ENCODE measurements at places on chromosomes 12 and 14.

GRCh38 chr12:111211910-111212757 lies 156.8 kb downstream of the PHETA1 start:
- no peak for DNase-seq

GRCh38 chr14:92997343-92998061 lies 74.6 kb downstream of the CHGA start:
- DNase-seq = no peak

DNA sequence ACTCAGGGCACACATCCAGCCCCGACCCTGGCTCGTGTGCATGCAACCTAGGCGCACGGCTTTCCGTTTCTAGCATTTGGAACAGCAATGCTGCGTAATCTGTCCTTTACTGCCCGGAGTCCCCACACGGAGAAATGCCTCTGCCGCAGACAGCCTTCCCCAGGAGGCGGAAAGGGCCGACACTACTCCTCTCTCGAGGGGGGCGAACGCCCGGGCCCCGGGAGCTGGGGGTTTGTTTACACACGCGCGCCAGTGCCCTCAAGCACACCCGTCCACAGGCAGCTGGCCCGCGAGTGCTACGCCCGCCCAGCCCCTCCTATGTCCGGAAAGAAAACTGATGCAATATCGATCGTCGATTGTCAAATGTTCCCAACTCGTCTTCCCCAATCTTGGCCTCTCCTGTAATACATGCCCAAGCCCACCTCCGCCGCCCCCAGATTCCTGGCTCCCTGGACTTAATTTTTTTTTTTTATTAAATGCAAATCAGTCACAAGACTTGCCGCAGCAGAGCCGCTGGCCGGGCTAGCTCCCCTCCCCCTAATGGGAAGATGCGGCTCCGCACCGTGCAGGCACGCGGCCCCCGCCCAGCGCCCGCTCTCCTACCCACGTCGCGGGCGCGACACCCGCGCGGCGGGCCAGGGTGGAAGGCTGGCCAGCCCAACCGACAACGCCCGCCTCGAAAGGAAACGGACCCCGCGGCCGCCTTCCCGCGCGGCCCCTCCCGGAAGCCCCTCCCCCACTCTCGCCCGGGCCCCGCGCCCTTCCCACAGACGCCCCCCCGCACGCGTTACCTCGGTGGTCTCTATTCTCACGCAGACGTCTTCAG lies 642 bp downstream of the SLC38A2 start:
- no peak for DNase-seq

- DNase-seq = no peak
Observed at GRCh38 chr12:130606231-130606630, 109.9 kb downstream of the RIMBP2 start.

GRCh38 chr14:62015243-62015642 lies 253.0 kb downstream of the SNAPC1 start:
- DNase-seq = no peak

- DNase-seq = no peak
Observed at GRCh38 chr14:28577711-28578131, 188.9 kb upstream of the FOXG1 start.

DNA sequence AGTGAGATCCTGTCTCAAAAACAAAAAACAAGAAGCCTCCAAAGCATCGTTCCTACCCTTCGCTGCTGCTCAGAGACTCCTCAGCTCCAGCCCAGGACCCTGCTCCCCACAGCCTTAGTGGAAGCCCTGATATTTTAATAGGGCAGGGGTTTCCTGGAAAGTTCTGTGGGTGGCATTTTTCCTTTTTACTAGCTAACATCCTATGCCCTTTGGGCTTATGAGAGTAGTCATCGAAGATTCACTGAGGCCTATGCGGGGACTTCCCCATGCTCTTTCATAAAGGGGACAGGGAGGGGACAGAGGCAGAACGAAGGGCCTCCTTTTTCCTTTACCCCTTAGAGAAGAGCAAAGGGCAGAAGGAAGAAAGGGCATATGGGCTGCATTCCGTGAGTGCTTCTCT lies 8.3 kb downstream of the LAG3 start:
- DNase-seq = no peak

DNA sequence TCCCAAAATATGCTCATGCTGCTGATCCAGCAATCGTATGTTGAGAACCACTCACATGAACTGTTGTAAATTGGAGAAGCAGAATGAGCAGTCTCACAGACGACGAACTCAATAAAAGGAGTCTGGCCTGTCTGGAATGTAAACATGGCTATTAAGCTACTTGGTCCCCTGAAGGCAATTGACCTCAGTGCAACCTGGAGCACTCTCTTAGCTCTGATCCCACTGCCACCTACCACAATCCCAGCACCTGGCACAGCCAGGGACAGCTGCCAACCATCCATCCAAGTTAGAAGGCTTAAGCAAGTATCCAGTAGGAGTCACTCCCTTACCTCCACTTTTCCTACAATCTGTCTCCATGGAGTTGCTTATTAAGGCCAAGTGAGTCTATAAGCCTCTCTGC lies 406.9 kb upstream of the CLEC14A start:
- DNase-seq = no peak

DNA sequence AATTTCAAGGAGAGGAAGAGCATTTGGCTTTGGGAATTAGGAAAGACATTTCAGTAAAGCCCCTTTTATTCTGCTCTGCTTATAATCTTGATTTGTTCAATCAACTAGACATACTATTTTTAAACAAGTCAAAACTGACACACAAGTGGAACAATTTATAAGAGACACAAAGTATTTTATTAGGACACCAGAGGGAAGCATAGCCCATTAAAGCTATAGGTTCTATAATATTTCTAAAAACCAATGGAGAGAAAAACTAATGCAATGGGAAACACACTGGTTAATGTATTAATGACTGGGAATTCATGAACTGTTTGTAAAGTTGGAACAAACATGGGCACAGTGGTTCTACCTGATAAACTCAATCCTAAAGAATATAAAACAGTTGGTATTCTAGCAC lies 15.3 kb upstream of the CERS5 start:
- DNase-seq = no peak

DNA sequence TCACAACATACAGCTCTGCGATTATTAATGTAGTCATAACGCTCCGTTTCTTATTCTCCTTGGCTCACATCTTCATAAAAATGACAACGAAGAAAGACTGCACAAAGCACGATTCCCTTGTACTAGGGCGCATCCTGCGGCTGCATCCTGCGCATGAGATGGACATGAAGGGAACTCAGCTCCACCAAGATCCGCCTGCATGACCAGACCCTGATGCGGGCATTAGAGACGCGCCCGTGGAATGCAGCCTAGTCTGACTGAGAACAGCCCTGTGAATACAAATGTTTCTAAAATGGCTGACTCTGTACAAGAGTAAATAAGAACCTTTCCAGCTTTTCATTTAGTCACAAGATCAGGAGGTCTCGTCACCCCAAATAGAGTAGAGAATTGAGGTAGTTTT lies 422.2 kb downstream of the NOVA1 start:
- no peak for DNase-seq

DNA sequence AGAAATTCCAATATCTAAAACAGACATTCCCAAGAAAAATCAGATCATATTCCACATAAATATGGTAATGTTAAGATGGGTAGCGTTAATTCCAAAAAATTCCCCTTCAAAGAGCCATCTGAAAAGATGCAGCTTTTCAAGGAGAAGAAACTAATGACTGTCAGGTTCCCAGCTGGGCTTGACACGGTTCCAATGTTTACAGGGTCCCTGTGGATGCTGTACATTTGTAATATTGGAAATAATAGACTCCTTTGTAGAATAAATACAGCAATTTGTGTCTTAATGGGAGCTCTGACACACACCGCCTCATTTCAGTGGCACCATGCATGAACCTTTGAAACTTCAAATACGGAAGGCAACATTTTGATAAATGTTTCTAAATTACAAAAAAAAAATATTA lies 140.6 kb downstream of the ITPR2 start:
- DNase-seq = peak; percentile 62

GRCh38 chr14:53613404-53614253 lies 343.0 kb downstream of the BMP4 start:
- peak; percentile 14 for DNase-seq

DNA sequence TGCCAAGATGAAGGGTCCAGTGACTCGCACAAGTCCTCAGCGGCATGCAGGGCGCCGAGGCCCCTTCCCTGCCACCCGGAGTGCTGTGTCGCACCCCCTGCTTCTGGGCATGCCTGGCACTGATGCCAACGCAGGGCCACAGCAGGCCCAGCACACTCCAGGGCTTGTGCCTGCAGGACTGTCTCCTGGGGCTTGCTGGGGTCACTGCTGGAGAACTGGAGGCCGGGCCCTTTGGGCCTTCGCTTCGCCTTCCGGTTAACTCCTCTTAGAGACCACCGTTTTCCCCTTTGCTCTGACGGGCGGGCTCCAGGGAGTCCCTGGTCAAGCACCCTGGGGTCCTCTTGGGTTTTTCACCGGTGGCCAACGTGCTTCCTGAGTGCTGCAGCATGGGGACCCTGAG lies 79.6 kb downstream of the WDR20 start:
- no peak for DNase-seq

DNA sequence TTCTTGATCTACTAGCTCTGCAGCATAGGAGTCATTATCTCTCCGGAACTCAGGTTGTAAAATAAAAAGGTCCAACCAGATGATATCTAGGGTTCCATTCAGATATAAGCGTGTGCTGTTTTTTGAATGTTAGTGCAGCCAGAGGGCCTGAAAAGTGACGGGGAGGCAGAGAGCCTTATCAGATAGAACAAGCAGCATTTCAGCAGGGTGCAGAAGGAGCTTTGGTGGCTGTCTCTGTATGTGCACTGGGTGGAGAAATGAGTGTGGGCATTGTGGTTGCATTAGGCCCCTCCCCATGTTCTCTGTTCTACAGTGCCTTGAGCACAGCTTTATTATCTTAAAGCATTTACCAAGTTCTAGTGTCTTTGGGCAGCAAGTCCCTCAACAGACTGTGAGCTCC lies 275.1 kb downstream of the NRXN3 start:
- DNase-seq = no peak

DNA sequence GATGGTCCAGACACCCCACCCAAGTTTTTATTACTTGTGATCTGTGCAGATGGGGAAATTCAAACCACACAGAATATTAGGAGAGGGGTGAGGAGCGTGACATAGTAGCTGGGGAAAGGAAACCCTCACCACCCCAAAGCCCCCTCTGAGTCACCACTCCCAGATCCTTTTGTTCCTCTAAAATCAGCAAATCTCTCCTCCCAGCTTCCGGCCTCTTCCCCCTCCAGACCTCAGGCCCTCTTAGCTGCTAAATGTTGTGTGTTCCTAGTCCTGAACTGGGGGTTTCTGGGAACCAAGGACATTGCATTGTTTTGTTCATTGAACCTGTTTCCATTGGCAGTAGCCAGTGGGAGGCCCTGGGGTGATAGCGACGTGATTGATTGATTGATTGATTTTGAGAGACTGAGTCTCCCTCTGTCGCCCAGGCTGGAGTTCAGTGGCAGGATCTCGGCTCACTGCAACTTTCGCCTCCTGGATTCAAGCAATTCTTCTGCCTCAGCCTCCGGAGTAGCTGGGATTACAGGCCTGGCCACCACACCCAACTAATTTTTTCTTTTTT lies 5.9 kb upstream of the ORAI1 start:
- no peak for DNase-seq

GRCh38 chr14:52402812-52403526 lies 88.9 kb downstream of the PTGER2 start:
- no peak for DNase-seq

DNA sequence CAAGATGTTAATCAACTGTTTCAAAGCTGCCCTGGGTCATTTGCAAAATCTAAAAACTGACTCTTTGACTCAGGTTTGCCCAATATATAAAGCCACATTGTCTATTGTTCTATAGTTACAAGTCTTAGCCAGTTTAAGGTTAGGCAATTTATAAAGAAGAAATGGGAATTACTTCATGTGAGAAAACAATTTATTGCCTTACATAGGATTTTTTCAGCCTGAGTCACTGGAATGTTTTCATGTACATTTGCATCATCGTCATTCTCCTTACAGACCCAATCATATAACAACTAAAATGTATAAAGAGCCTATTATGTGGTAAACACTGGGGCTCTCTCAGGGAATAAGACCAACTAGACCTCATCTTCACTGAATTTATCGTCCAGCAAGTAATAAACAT lies 100.3 kb upstream of the PLEKHG7 start:
- DNase-seq = no peak

GRCh38 chr14:63991833-63992232 lies 139.0 kb downstream of the SYNE2 start:
- no peak for DNase-seq

DNA sequence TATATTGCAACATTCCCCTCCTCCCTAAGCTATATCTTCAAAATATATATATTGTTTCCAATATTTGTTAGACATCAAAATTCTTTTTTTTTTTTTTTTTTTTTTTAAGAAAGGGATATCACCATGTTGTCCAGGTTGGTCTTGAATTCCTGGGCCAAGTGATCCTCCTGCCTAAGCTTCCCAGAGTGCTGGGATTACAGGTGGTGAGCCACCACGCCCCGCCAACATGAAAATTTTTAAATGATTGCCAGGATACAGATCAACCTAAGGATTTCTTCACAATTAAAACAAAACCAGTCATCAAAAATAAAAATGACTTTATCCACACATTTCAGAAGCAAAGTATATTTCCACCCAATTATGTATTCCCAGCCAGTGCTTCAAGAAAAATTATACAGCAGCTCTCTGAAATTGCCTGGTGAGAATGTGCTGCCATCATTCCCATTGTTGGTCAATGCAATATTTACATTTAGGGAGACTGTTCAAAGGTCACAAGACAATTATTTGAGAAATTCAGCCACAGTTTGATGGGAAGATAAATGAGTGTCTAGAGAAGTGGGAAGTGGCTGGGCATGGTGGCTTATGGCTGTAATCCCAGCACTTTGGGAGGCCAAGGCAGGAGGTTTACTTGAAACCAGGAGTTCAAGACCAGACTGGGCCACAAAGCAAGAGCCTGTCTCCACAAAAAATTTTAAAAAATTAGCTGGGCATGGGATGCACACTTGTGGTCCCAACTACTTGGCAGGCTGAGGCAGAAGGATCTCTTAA lies 141.7 kb upstream of the AMIGO2 start:
- no peak for DNase-seq

DNA sequence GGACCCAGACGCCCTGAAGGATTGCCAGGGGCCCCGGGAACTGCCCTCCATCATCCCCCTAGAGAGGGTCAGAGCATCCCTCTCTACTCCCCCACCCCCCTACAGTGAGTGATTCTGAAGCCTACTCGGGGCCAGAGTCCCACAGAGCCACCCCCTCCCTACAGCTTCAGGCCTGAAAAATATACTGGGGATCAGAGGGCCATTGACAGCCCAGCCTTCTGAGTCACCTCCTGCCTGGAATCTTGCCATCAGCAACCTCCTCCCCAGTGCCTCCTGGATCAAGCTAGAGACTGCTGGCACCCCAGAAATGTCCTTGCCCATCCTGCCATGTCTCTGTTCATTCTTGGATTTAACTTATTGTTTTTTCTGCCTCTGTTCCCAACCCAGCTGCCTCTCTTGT lies 21.7 kb upstream of the MIA2 start:
- no peak for DNase-seq

GRCh38 chr12:27012239-27012981 lies 1.8 kb downstream of the TM7SF3 start:
- no peak for DNase-seq

DNA sequence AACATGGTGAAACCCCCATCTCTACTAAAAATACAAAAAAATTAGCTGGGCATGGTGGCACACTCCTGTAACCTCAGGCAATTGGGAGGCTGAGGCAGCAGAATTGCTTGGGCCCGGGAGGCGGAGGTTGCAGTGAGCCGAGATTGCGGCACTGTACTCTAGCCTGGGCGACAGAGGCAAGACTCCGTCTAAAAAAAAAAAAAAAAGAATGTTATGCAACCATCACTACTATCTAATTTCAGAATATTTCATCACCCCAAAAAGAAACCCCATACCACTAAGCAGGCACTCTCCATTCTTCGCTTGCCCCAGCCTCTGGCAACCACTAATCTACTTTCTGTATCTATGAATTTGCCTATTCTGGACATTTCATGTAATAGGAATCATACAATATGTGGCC lies 68.8 kb upstream of the AMN start:
- no peak for DNase-seq

All from NCI-H2081 treated with DMSO at 0.1 percent for 48 hours (cell line).